Activated T-helper 1 cell treated with anti-CD3 and anti-CD28 coated beads, Interleukin-2, amount 50 U/mL, for 16 hours (primary cell): ENCODE measurements at places on chromosomes 2 and 18.

- DNase-seq = no peak
These were observed 19.9 kb upstream of the CAB39 start for GRCh38 chr2:230692760-230693159.

DNA sequence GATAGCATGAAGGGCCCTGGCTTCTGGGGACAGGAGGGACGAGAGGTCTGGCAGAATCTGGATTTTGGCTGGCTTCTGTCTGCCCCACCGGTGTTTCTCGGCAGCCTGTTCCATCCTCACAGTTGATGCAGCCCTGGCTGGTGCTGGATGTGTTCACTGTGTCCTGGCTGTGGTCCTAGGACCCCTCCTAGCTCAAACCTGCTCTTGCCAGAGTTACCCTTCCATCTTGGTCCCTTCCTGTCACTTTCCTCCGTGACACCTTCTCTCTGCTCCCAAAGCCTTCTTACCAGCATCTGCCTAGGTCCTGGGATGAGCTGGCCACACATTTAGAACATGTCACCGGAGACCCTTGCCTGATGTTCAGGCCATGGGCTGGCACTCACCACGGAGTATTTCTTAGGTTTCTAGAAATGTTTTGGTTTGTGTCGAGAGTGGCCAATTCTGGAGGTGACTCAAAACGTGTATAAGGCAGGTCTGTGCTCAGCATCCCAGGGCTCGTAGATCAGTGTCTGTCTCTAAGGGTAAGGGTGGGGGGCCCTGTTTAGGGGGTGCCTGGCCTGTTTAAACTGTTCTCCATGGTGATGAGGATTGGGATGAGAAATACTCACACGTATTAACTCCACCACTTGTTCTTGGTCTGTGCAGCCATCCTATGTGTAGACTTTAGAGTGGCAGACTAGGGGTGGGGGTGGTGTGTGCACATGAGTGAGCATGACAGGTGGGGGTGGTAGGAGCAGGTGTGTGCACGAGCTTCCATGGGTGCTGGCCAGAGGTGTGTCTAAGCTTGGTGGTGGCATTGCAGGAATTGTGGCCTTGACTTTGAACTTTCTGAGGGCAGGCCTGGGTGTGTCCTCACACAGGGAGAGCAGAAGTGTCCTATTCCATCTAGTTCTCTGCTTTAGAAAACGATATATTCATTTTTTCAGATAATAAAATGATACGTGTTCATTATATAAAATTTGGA, 162.7 kb downstream of the DYSF start:
- DNase-seq = no peak

DNA sequence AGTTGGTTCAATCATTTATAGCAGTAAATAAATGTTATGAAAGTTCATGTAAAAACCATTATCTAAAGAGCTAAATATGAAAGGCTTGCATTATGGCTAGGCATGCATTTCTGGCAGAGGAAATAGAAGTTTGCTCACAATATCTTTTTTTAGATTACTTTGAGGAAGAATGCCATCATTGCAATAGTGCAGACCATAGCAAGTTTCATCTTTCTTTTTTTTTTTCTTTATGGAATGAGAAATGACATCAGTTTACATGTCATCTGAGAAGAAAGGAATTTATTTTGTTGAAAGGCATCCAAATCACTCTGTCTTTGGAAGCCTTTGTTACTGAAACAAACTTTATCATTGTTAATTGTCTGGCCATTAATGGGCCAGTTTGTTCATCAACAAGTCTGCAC, 74.5 kb upstream of the NCKAP5 start:
- no peak for DNase-seq

- no peak for DNase-seq
These were observed 20.3 kb downstream of the INO80C start for GRCh38 chr18:35477497-35477896.

DNA sequence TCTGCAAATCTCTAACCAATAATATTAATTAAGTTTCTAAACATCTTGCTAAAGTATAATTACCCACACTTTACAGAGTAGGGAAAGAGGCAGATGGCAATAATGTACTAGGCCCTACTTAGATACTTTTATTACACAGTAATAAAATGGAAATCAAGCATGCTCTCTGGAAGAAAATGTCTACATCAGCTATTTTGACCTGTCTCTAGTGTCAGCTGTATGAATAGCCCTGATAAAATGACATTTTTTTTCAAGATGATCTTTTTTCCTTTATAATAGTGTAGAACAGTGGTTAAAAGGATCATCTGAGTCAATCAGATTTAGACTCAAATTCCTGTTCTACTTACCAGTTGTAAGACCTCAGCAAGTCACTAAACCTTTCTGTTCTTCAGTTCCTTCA, 397.3 kb downstream of the GRB14 start:
- DNase-seq = no peak

DNA sequence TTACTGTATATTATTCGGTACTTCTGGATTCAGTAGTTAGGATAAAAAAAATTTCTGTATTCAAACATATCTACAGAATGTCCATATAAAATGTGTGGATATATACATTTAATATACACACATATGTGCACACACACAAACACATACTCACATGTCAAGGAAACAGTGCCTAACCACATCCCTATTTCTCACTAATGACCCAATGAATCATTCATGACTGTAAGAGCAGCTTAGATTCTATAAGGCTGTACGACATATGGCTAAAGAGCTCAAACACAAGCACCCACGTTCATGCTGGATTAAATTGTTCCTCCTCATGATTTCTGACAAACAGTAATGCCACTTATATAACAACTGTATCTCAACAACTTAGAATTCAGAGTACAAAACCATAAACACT, 457.3 kb downstream of the ADCYAP1 start:
- DNase-seq = no peak

- DNase-seq = no peak
These were observed 22.0 kb upstream of the RPL31 start for GRCh38 chr2:100980046-100980445.

GRCh38 chr2:43766006-43766405, 7.8 kb upstream of the DYNC2LI1 start:
- no peak for DNase-seq
